ENCODE measurements at places on chromosomes 6 and 20.
A peak's percentile ranks its signal among the peaks of the same experiment; 100 is the strongest.

DNA sequence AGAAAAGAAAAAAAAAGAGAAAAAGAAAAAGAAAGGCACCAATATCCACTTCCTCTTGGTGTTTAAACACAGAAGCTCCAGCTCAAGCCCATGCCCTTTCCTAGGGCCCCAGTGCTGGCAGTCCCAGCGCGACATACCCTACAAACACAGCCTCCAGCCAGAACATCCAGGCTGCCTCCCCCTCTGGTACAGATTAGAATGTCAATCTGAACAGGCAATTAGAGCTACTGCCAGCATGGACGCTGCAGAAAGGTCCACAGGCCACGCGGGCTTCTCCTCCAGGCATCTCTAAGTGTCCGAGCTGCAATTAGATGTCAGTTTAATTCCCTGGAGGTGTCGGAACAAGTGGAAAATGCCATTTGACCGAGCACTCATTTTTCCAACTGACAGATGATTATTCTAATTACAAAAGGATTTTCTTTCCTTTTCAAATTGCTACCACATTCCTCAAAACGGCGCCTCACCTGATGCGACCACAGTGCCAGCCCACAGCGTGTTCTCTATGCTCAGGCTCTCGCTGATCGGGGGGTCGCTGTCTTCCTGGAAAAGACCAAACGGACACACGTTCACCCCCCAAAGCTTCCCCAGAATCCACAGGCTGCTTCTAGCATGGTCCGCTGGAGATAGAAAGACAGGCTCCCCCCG lies 79.5 kb downstream of the ATP9A start:
- no peak for DNase-seq

- DNase-seq: no peak
Observed at GRCh38 chr6:124887872-124888580, 74.2 kb upstream of the RNF217 start.

- DNase-seq: no peak
Observed at GRCh38 chr20:53922901-53923314, 147.5 kb downstream of the BCAS1 start.

GRCh38 chr6:27838945-27839625 lies 73.1 kb downstream of the OR2B2 start:
- DNase-seq: no peak

- DNase-seq: peak; percentile 45
Observed at GRCh38 chr20:38126146-38126921, 38.7 kb downstream of the TGM2 start.

GRCh38 chr6:150333585-150333941 lies 35.2 kb upstream of the IYD start:
- DNase-seq: no peak

DNA sequence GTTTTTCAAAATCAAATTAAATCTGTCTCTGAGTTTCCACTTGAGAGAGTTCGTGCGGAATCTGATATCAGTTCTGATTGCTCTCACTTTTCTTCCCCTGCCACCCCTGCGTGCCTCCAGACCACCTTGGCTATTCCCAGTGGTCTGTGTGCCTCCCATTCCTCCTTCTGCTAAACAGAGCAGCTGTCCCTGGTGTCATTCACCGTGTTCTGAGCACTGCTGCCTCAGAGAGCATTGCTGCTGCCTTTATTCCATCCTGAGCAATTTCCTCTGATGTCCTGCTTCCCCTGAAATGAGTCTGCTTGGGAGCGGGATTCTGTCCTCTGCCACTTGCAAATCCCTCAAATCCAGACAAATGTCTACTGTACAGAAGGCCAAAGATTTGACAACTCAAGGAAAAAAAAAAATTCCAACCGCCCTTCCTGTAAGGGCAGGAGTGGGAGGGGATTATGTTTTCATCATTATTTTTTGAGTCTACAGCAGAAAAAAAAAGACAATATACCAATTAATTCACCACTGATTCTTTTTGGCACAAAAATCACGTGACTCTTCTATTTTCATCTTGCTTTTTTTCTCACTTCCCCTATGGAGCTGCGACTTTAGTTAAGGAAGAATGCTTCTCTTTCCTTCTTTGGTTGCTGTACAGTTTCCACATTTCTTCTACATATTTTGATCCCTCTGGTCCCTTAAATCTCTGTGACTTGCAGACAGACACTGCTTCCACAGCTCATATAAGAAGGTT lies 833.0 kb downstream of the EPHA7 start:
- no peak for DNase-seq

GRCh38 chr6:145633981-145634627 lies 101.2 kb downstream of the EPM2A start:
- DNase-seq: peak; percentile 91

DNA sequence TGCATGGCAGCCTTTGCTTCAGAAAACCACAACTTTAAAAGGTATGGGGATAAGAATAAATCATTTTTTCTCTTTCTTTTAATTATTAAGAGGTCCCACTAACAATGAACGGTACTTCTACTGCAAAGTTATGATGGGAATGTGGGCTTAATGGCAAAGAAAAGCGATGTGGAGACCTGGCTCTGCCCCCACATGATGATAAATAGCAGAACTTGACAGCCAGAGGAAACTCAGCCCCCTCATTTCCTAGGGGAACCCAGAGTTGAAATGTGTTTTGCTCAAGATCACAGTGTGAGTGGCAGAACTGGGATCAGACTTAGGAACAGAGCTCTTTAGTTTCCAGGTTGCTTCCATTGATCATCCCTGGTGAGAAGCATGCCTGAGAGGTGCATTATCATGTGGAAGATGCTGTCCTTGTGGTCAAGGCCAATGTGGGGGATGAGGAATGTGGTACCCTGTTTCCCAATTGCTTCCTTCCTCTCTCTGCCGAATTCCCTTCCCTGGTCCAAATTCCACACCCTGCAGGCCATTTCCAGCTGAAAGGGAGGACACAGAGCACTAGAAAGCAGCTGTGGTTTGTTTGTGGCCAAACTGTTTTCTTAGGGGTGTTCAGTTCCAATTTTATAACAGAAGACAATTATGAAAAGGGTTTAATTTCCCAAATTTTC lies 66.0 kb downstream of the BACH2 start:
- DNase-seq: no peak

- peak; percentile 72 for DNase-seq
Observed at GRCh38 chr20:63536997-63537524, at the start of gene PTK6. Gene PTK6 (minus strand): TSS chr20:63537376. CDS start chr20:63537314, 62 bp downstream.

DNA sequence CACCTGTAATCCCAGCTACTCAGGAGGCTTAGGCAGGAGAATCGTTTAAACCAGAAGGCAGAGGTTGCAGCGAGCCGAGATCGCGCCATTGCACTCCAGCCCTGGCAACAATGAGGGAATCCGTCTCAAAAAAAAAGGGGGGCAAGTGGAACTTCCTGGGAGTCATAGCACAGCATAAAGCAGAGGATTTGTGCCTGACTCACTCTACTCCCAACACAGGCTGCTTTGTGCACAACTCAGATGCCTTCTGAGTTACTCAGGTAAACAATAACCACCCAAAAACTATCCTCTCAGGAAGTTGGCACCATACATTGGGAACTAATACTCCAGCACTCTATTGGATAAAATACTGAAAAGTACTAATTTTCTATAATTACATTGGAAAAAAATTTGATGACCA lies 2.5 kb upstream of the TMEM244 start:
- DNase-seq: no peak

- no peak for DNase-seq
Observed at GRCh38 chr6:138596591-138596990, 97.3 kb upstream of the NHSL1 start.

DNA sequence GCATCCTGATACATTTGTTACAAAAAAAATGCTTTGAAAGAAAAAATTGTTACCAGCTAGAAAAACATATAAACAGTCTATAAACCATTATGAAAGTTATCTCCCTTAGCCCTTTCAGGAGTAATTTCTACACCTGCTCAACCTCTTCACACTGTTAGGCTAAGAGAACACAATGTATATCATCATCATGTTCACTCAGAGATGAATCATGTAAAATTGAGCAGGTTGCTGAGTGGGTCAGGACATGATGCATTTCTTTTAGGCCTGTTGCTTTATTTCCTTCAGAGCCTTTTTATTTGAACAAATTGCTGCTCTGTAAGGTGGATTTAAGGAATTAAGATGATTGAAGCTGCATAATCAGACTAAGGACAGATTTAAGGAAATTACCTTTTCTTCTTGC lies 531.3 kb upstream of the MAN1A1 start:
- DNase-seq: no peak

GRCh38 chr6:122116119-122116834 lies 283.2 kb upstream of the HSF2 start:
- no peak for DNase-seq

DNA sequence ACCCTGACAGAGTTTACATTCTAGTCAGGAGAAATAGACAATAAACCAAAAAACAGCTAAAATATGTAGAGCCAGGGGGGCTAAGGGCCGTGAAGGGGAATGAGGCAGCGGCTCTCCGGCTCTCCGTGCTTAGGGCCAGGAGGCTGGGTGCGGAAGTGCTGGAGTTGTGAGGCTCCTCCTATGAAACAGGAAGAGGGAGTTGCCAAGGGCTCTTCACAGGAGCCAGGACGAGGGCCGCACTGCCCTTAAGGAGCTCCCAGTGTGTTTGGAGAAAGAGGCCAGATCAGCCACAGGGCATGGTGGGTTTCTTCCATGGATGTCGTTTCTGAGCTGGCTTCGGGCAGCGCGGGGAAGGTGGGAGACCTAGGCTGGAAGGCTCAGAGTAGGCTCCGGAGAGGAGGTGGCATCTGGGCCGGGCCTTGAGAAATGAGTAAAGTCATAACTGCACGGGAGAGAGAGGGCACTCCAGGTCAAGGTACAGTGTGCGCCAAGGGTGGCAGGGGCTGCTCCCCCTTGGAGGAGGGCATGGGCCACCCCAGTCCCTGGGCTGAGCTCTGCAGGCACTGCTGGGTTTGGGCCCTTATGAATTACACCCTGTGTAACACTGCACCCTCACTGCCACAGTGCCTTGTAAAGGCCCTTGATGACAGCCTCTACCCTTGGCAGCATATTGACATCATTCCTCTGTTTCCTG lies 20.8 kb upstream of the MLN start:
- no peak for DNase-seq

DNA sequence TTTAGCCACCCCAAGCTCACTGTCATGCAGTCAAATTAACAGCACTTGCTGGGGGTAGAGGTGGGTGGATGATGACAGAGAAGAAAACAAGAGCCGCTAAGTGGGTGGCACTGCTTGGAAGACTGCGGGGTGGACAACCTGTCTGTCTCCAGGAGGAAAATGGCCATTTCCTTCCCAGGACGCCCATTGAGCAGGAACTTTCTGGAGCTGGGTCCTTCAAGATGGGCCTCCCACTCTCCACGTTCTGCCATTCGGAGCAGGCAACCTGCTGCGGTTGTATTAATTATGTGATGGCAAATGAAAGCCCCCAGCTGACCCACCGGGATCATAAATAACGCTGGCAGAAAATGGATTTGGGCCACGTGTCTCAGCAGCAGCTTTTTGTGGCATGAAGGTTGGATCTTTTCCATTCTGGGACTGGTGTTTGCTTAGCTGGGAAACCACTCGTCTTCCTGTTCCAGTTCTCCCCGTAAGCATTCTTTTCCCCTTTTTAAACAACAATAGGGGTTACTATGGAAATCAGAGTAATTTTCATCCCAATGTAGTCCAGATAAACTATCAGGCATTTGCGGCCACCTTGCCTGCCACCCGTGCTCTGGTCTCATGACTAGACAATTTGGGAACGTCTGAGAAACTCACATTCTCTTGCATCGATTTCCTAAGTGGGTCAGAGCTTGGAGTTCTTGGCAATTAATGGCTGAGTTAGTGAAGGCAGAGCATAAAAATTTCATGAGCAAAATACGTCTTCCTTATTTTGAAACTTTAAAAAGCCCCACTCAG lies 215.5 kb downstream of the ANKRD60 start:
- peak; percentile 19 for DNase-seq

- DNase-seq: peak; percentile 48
Observed at GRCh38 chr20:38112261-38112929, 52.7 kb downstream of the TGM2 start.

- DNase-seq: no peak
Observed at GRCh38 chr6:30061858-30062458, 893 bp downstream of the POLR1H start.

DNA sequence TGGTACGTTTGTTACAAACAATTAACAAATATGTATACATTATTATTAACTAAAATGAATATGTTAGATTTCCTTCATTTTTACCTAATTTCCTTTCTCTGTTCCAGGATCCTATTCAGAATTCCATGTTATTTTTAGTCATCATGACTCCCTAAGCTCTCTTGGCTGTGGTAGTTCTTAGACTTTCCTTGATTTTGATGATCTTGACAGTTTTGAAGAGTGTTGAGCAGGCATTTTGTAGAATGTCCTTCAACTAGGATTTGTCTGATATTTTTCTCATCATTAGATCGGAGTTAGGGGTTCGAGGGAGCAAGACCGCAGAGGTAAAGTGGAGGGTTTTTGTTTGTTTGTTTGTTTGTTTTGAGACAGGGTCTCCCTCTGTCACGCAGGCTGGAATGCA lies 44.3 kb upstream of the ZNF184 start:
- DNase-seq: no peak

DNA sequence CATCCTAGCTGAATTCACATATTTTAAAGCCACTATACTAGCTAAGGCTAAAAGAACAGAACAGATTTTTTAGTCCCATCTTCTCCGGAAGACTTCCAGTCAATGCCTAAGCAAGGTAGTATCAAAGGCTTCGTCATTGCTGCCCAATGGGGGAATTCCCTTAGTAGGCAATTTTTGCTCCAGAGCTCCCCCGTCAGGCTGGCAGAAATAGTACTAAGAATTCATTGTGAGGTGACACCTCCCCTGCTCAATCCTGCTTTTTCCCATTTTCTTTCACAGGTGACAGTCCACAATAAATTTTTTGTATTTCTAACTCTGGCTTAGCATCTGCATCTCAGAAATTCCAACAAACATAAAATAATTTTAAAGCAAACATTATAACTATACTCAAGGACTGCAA lies 52.8 kb upstream of the SRSF6 start:
- no peak for DNase-seq

- no peak for DNase-seq
Observed at GRCh38 chr6:136980070-136980469, 58.0 kb downstream of the SLC35D3 start.

DNA sequence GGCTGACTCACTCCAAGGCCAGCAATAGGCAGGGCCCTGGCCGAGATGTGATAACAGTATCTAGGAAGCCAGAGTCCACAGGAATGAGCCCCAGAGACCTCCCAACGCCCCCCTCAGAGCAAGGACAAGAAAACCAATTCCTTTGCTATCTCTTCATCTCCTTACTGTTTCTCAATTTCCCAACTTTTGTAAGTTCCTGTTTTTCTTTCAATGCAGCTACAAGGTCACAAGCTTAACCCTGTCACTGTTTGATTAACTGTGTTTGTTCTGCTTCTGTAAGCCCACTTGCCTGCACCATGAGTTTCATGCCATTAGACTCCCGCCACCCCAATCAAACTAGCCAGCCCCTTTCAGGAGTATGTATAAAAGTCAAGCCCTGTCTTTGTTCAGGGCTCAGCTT lies 3.5 kb downstream of the FKBP1C start:
- DNase-seq: no peak

DNA sequence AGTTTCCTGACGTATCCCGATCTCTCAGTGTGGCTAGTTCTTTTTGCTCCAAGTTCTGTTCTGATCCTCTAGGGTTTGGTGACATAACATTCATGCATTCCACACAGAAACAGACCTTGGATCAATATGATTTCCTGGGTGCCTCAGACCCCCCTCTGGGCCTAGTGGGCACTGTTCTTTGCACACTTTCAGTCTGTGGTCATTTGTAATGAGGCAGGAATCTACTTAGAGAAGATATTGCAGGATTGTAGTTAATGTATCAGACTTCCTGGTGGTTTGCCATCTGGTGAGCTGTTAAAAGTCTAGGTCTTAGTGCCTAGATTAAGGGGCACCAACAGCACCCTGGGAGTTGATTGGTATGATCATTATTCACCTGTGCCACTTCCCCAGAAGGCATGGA lies 7.5 kb downstream of the BEND6 start:
- DNase-seq: no peak
